Naive B cell (primary cell): ENCODE measurements at places on chromosomes 12 and 14.

DNA sequence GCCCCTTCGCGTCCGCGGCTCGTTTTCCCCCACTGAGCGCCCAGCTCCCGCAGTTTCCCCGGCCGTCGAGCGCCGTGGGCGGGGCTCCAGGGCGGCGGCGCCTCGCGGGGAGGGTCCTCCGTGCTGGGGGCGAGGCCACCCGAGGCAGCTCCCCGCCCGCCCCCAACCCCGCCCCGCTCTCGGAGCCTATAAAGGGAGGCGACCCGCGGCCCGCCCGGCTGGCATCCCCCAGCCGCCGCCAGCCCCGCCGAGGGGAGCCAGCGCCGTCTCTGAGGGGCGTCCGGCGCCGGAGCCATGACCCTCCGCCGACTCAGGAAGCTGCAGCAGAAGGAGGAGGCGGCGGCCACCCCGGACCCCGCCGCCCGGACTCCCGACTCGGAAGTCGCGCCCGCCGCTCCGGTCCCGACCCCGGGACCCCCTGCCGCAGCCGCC, at the start of gene TAMALIN:
TAMALIN (plus strand) TSS at position 221 of the 432 bp plus-strand sequence; CDS start at position 295, 74 bp downstream.
- peak; percentile 93 for DNase-seq

DNA sequence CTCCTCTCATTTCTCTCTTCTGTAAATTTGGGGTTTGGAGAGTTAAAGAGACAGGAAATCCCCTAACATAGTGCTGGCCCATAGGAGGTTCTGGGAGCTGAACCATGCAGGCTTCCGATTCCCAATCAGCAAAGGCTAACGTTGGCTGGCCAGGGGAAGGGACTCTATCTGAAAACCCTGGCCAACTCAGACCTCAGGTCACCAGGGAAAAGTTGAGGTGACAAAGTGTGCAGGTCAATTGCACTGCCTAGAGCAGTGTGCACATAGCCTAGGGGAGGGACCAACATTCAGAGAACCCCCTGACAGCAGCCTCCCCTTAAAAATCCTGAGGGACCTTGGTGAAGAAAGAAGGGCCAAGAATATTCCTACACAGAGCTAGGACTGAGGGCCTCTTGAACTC, 38.9 kb downstream of the TTC7B start:
- no peak for DNase-seq

GRCh38 chr12:127528551-127528950, 738.4 kb upstream of the TMEM132C start:
- DNase-seq: no peak

DNA sequence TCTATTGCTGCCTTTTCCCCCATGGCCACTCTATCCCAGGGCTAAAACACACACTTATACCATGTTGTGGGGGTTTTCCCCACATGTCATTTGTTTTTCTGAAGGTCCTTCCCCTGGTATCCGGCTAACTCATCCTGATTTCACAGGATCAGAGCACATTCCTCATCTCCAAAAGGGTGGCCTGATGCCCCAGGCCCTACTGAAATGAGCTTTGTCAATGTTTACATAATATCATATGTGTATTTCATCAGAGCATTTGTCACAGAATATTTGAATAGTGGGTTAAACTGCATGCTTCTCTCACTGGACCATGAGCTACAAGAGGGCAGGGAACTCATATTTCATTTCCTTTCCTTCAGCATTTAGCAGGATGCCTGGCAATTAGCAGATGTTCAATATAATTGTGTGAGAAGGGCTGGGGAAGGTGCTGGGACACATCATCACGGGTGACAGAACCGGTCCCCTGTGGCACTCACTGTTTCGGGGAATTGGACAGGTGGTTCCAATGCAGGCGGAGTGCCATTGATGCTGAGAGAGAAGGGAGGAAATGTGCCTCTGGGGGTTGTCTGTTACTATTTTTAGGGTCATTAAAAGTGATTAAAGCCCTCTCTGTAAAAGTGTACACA, 26.8 kb downstream of the EMP1 start:
- no peak for DNase-seq

DNA sequence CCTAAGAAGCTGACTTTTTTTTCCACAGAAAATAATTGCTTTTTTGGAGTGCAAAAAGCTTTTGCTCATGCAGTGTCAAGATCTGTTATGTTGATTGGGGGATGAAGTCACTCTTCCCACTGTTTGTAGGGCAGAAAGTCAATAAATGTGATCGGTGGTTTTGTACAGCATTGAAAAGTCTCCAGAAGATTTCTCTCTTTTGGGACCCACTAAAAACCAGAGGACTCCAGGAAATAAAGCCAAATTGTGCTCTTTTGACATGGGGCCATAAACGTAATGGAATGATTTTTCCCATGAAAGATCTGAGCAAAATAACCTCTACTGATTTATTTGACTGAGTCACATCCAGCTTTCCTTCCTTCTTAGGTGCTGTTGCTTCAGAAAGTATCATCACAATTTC, 122.5 kb downstream of the SNAPC1 start:
- no peak for DNase-seq

- no peak for DNase-seq
These were observed 1.9 kb downstream of the TGFB3 start for GRCh38 chr14:75979648-75980565.

- DNase-seq: no peak
These were observed 29.7 kb downstream of the CLEC1A start for GRCh38 chr12:10069099-10069498.

DNA sequence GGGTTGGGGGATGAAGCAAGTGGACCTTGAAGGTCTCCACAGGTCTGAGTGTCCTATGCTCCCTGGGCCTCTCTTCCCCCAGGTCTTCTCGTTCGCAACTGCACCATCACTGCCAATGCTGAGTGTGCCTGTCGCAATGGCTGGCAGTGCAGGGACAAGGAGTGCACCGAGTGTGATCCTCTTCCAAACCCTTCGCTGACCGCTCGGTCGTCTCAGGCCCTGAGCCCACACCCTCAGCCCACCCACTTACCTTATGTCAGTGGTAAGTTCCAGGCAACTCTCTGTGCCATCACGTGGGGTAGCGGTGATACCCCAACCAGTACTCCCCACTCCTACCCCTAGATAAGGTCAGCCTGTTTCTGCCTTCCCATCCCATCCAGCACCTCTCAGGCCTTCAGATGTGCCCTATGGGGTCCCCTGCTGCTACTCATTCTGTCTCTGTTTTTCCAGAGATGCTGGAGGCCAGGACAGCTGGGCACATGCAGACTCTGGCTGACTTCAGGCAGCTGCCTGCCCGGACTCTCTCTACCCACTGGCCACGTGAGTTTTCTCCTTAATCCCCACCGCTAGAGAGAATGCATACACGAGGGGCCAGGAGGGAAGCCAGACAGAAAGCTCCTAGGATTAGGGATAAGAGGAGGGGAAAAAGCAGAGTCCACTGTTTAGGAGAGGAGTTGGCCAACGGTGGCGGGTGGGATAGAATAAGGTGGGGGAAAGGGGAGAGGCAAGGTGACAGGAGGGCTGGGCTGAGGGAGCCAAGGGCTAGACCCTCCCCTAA, 1.6 kb upstream of the TAPBPL start:
- no peak for DNase-seq

DNA sequence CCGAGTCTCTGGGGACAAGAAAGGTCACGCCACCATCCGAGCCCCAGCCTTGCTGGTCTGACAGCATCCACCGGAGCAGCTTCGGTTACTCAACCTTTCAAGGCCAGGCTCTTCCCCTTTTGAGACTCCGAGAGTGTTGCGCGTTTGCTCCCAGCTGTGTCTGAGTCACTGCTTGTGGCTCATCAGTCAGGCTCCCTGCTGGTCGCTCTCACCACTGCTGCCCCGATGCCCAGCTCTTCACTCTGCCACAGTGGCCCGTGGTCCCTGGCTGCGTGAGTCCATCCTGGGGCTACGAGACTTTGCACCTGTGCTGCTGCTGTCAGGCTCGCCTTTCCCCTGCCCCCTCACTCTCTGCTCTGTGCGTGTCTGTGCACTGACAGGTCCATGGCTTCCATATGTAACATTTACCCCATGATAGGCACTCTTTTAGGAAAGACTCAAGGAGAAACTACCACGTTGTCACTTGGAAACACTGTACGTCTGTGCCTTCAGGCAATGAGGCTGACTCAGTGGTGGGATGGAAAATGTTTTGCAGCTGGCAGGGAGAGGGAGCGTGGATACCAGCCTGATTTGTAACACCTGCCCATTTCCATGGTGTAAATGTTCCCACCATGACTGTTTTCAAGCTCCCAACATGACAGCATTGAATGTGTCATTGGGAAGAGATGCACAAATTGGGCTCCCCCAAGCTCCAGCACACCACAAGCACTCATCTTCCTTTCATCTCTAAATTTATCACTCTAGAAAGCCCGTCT, 350.7 kb downstream of the TMEM132D start:
- DNase-seq: no peak

DNA sequence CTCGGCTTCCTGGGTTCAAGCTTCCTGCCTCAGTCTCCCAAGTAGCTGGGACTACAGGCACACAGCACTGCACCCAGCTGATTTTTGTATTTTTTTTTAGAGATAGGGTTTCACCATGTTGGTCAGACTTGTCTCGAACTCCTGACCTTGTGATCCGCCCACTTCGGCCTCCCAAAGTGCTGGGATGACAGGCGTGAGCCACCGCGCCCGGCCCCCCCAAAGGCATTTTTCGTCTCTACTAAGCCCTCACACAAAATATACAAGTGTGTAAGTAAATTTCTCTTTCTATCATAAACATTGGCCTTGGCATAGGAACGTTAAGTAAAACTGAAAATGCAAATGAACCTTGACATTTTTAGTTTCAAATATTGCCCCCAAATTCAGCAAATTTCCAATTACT, 2.1 kb downstream of the ACAD10 start:
- no peak for DNase-seq

- DNase-seq: no peak
These were observed 84.5 kb downstream of the BORCS5 start for GRCh38 chr12:12441429-12441807.

DNA sequence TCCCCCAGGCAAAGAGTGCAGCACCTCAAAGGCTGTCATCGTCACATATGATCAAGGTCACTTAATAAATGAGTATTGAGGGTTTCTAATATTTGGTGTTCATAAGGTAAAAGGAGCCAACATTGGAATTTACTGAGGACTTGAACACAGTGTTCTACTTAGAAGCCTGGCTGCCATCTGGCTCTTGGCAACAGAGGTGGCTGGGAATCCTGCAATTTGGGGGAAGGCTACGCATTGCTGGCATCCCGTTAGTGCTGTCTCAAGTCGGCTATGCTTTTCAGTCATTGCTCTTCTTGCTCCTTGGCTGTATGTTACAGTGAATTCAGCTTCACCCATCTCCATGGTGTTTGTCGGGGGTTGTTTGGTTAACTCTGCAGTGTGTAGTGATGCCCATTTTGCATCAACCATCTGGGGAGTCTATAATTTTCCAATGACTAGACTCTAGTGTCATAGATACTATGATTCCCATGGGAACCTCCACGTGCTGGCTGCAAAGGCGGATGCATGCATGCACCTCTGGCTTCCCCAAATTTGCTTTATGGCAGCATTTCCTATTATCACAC, 12.9 kb upstream of the SLC24A4 start:
- DNase-seq: no peak

- no peak for DNase-seq
These were observed 15.6 kb upstream of the TESC start for GRCh38 chr12:117114784-117115183.

DNA sequence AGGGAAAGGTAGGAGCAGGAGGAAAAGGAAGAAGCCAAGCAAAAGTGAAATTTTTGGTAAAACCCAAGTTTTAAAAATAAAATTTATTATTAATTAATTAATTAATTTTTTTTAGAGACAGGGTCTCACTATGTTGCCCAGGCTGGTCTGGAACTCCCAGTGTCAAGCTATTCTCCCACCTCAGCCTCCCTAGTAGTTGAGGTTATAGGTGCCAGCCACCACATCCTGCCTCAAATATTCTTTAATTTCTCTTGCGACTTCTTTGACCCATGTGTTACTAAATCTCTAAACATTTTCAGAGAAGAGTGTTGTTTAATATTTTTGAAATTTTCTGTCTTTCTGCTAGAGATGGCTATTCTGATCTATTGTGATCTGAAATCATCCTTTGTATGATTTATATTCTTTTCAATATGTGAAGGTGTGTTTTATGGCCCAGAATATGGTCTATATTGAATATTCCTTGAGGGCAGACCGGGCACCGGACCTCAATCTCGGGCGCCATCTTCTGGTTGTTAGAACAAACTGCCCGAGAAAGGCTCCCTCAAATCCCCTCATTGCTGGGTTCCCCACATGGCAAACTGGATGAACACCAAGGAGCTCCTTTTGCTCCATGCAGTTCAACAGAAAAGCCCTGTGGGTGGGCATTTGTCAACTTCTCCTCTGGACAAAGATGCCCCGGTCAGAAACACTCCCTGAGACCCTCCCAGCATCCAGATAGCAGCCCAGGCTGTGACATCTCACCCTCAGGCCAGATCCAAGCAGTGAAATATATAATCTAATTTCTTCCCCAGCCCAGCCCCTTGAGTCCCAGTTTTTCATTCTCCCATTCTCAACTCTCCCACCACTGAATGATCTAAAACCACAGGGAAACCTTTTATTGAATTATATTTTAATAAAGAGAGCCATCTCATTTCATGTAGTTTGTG, 110.5 kb downstream of the ASCL4 start:
- peak; percentile 46 for DNase-seq

DNA sequence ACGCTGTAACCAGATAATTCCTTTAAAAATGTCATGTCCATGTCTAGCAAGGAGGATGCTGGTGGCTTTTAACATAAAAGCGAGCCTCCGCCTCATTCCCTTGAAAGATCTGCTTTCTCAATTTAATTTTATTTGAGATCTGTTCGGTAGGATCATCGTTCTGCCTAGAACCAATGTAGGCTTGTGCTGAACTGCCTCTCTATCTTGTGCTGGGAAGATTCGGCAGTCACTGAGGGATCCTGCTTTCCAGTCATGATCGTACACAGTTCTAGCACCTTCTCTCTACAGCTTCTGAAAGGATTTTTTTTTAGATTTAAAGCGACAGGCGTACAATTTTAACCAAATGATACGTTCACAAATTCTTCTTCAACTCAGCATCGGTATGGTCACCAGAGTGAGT, 54.3 kb downstream of the PEBP1 start:
- DNase-seq: no peak

GRCh38 chr12:22981711-22982110, 356.7 kb downstream of the ETNK1 start:
- no peak for DNase-seq

GRCh38 chr14:99081880-99082279, 190.1 kb downstream of the BCL11B start:
- DNase-seq: no peak

DNA sequence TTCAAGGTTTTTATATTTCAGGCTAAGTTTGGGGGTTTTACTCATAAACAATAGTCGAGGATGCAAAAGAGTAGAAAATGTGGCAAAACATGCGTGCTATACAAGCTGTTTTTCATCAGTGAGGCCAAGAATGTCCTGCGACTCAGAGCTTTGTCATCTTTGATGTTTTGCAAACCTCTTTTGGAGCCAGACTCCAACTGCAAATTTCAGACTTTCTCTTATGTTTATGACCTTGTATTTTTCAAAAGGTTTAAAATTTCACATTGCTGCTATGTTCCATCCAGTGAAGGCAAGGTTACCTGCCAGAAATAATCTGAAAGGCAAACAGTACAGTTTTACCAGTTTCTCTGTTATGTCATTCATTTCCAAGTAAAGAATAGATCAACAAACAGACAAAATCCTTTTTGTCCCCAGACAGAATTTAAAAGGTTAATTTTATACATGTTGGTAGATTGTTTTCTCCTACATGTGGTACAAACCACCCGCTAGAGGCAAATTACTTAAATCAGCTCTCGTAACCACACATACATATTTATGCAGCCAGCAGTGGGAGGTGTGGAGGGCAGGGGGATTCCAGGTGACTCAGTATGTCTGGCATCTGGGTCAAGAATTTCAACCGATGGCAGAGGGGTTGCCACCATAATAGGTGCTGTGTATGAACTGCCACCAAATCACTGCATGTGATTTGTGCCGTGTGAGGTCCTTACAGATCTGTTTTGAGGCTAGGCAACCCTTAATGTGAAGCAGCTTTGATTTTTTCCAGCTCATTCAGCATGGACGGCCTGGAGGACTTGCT, 119.8 kb upstream of the CPM start:
- no peak for DNase-seq
